Stimulated activated naive CD4-positive, alpha-beta T cell (primary cell): ENCODE measurements at places on chromosomes 16 and 17.

GRCh38 chr17:3506054-3506453 lies 30.3 kb downstream of the ASPA start:
- DNase-seq, result no peak

GRCh38 chr17:33968350-33969044 lies 286.6 kb upstream of the CCL2 start:
- no peak for DNase-seq

DNA sequence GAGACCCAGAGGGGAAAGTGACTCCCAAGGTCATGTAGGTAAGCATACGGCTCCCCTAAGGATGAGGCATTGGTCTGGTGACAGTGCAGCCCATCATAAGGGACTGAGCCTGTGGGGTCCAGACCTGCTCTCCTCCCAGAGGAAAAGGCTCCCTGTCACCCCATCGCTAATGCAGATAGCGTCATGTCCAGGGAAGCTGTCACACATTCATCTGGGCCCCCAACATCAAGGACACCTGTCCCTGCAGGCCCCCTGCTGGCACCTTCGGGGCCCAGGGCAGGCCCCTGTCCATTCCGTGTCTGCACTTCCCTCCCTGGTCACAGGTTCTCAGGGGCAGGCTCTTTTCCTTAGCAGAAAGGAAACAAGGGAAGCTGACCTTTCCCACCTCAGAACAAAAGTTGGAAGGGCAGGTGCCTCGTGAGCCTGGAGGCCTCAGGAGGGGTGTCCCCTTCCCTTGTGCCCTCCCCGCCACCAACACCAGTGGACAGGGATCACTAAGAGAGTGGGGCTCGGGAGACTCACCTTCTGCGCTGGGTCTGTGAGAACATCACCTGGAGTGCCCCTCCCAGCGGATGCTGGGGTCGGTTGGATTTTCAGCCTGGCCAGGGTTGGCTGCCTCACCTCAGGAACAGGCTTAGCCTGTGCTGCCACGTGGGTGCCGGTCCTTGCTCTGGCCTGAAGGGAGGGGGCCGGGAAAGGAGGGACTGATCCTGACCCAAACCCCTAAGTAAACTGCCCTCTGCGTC lies 17.3 kb upstream of the LASP1NB start:
- no peak for DNase-seq

DNA sequence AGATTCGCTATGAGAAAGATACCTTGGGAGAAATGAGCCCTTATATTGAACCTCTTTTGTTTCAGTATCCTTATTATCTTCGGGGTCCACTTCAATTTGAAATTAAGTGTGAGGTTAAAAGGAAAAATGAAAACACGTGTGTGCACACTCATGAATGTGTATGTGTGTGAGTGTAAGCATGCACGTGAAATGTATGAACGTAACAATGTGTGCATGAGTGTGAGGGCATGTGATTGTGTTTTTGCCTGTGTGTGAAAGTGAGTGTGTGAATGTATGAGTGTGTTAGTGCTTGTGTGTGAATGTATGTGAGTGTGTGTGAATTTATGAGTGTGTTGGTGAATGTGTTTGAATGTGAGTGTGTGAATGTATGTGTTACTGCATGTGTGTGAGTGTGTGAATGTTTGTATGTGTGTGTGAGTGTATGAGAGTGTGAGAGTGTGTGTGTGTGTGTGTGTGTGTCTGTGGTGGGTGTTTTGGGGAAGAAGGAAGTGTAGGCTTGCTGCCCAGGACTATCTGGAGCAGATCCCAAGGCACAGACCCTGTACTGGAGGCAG lies 224.0 kb upstream of the CDH13 start:
- DNase-seq, result no peak

DNA sequence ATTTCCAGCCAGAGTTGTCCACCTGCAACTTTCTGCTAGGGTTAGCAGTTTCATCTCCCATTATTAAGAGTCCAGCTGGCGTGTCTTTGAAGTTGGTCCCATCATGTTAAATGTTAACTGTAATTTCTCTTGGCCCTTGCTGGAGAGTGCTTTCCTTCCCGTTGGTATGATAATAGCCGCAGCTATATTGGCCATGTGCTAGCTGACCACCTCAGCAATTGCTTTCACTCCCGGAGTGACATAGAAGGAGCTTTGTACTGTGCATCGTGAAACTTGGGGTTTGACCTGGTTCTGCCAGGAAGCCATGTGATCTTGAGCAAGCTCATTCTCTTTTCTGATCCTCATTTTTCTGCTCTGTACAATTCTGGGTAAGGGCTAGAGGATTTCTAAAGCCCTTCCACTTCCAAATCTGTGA lies 81.0 kb upstream of the TBX2 start:
- DNase-seq, result no peak

DNA sequence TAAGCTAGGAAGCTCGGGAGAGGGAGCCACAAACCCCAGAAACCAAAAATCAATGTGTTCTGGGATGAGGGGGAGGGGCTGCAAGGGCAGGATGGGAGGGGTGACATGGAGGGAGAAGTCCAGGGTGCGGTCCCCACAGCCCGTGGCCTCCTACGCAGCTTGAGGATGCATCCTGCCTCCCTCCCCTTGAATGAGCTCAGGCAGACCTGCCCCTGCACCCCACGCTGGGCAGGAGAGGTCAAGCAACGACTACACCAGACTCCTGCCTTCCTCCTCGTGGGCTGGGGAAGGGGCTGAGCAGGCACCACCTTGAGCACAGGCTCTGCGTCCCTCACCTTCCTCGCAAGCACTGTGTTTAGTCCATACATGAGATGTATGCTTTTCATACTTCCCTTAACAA lies 3.9 kb downstream of the ANKRD13B start:
- DNase-seq, result no peak

GRCh38 chr17:55661963-55662834 lies 60.5 kb downstream of the TMEM100 start:
- DNase-seq, result no peak

DNA sequence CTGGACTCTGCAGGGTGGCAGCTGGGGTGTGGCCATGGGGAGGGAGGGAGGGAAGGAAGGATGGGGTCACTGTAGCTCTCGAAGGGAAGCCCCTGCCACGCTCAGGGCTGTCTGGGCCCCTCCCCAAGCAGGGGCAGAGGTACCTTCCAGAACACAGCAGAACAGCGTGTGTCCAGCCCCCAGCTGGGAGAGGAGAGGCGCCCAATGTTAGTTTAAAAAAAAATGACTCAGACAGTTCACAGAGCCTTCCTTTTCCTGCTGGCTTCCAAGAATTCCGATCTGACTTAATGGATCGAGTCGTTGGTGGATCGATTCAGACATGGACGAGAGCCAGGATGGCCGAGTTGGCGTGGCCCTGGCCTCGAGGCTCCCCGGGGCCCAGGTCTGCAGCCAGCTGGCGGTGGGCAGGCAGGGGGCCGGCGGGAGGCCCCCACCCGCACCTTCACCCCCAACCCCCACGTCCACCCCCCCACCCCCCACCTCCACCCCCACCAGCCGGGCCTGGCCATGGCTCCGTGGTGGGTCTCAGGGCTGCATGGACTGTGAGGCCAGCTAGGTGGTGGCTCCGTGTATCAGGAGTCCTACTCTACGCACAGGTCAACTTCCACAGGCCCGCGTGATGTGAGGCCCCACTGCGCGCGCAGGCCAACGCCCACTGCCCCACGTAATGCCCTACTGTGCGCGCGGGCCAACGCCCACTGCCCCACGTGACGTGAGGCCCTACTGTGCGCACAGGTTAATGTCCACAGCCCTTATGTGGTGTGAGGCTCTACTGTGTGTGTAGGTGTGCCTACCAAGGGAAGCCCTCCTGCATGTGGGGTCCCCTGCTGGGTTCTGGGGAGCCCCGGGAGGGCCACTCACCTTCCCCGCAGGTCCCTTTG lies 21.8 kb downstream of the CACNA1H start:
- no peak for DNase-seq

DNA sequence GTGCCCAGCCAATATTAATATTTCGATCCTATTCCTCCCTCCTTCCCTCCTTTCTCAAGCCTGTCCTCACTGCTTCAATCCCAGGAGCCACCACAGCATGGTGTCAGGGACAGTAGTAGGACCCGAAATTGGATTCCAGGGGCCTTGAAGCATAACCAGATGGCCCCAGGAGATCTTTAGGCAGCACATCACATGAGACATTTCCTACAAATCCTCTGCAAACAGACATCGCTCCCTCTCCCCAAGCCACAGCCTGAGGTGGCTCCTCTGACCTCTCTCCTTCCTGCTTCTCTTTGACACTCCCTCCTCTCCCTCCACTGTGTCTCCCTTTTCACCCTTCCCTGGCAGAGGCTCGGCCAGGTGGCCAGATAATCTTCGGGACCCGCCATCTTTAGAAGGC lies 76.6 kb downstream of the BMERB1 start:
- DNase-seq, result no peak

GRCh38 chr17:60908324-60908723 lies 230.7 kb downstream of the BCAS3 start:
- no peak for DNase-seq

- no peak for DNase-seq
Measured at GRCh38 chr17:30218799-30219198, 16.7 kb downstream of the SLC6A4 start.

- no peak for DNase-seq
Measured at GRCh38 chr16:81429045-81429521, 15.5 kb upstream of the CMIP start.
